Kidney tubule cell (primary cell): ENCODE measurements at places on chromosomes 12 and 14.

DNA sequence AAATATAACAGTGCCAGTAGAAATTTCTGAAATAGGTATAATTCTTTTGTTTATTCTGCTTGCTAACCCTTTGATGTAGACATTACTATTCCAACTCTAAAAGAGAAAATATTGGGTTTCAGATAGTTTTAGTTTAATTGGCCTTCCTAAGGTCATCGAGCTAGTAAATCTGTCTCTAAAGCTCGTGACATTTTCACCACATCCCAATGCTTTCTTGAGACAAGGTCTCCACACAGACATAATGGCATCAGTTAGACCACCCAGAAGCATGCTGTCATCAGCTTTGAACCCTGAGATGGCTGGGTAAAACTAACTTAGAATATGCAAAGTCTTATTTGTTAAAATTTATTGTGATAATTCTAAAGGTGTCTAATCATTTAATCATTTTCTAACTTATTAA is 52.0 kb downstream of the PIK3C2G start:
- DNase-seq: no peak

GRCh38 chr12:109466821-109467220 is 10.3 kb downstream of the KCTD10 start:
- DNase-seq: no peak

- DNase-seq: peak; percentile 28
These were observed 36.8 kb downstream of the FGD4 start for GRCh38 chr12:32435921-32436705.

DNA sequence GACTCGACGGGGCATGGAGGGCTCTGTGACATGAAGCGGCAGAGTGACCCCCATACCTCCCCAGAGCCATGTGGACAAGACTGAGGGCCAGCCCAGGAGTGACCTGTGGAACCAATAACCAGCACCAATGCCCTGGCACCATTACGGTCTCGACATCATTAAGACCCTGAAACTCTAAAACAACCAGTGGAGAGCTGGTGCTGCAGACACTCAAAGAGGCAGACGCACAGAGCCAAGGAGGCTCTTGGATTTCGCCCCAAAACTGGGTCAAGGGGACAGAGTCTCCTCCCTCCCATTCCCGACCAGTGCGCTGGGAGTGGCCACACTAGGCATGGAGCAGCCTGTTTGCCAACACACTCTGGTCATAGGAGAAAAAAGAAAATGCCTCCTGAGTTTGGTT is 41.6 kb upstream of the VASH1 start:
- no peak for DNase-seq

- peak; percentile 91 for DNase-seq
These were observed 11.8 kb upstream of the TTC7B start for GRCh38 chr14:90827919-90828610.

- peak; percentile 84 for DNase-seq
These were observed 89.3 kb downstream of the OSBPL8 start for GRCh38 chr12:76470028-76470939.

- DNase-seq: no peak
These were observed 16.9 kb upstream of the PNMA1 start for GRCh38 chr14:73731111-73731510.

- no peak for DNase-seq
These were observed 66.4 kb downstream of the PAPOLA start for GRCh38 chr14:96568621-96569020.

- peak; percentile 46 for DNase-seq
These were observed 8.8 kb downstream of the SERPINA10 start for GRCh38 chr14:94284221-94284620.

DNA sequence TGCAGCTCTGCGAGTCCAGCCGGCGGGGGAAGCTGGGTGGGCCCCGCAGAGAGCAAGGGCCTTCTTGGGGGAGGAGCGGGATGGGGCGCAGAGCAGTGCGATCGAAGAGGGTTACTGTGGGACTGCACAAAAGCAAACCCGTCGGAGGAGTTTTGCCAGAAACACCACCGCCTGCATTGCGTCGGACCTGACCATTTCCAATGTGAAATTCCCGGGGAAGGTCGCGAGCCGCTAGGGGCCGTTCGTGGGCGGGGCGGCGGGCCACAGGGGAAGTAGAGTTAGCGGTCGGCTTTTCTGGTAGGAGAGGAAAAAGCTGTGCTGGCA is 333 bp upstream of the KCNA1 start:
- no peak for DNase-seq

- DNase-seq: no peak
These were observed 1.9 kb upstream of the SP7 start for GRCh38 chr12:53338017-53338416.

- DNase-seq: no peak
These were observed 106.7 kb upstream of the TMPO start for GRCh38 chr12:98408681-98409080.
